ENCODE measurements at places on chromosomes 2 and 18.

DNA sequence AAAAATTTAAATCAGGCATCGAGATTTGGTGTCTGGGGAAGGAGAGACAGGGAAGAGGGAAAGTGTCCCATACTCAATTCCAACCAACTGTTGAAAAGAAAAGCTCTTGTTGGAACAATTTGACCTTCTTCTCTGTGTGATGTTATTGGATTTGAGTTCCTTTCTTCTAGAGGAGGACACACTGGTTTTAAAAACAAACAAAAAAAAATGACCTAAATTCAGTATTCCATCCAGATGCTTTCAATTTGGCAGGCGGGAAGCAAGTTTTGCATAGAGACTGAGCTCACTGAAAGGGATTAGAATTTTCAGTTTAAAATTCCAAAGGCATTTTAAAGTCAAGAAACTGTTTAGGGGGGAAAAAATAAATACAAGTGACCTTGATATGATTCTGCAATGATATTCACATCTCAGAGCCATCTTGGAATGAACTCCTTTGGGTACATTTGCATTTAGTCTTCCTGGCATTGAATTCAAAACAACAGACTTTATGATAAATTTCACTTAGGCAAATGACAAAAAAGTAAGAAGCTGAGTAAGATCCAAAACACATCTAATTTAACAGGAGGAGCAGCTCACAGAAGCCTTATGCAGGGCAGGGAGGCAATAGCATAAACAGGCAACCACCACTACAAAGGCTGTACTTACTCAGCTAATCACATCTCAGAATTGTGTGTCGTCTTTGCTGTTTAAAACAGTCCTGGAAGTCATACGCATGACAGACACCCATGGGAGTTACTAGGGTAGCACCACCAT lies 126.8 kb downstream of the CDH20 start:
- DNase-seq, result no peak

DNA sequence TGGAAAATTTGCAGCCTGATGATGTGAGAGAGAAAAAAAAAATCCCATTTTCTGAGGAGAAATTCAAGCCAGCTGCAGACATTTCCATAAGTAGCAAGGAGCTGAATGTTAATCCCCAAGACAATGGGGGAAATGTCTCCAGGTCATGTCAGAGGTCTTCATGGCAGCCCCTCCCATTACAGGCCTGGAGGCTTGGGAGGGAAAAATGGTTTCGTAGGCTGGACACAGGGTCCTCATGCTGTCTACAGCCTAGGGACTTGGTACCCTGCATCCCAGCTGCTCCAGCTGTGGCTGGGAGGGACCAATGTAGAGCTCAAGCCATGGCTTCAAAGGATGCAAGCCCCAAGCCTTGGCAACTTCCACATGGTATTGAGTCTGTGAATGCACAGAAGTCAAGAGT lies 53.5 kb upstream of the ARHGAP15 start:
- no peak for DNase-seq

DNA sequence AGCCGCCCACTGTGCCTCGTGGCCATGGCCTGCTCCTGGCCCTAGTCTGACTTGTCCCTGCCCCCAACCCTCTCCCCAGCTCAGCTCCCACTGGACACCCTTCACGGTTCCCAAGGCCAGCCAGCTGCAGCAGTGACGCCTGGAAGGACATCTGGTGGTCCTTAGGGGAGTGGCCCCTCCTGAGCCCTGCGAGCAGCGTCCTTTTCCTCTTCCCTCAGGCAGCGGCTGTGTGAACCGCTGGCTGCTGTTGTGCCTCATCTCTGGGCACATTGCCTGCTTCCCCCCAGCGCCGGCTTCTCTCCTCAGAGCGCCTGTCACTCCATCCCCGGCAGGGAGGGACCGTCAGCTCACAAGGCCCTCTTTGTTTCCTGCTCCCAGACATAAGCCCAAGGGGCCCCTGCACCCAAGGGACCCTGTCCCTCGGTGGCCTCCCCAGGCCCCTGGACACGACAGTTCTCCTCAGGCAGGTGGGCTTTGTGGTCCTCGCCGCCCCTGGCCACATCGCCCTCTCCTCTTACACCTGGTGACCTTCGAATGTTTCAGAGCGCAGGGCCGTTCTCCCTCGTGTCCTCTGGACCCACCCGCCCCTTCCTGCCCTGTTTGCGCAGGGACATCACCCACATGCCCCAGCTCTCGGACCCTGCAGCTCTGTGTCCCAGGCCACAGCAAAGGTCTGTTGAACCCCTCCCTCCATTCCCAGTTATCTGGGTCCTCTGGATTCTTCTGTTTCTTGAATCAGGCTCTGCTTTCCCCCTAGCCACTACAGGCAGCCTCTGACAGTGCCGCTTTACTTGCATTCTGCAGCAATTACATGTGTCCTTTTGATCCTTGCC lies 35.8 kb downstream of the ANO7 start:
- no peak for DNase-seq

DNA sequence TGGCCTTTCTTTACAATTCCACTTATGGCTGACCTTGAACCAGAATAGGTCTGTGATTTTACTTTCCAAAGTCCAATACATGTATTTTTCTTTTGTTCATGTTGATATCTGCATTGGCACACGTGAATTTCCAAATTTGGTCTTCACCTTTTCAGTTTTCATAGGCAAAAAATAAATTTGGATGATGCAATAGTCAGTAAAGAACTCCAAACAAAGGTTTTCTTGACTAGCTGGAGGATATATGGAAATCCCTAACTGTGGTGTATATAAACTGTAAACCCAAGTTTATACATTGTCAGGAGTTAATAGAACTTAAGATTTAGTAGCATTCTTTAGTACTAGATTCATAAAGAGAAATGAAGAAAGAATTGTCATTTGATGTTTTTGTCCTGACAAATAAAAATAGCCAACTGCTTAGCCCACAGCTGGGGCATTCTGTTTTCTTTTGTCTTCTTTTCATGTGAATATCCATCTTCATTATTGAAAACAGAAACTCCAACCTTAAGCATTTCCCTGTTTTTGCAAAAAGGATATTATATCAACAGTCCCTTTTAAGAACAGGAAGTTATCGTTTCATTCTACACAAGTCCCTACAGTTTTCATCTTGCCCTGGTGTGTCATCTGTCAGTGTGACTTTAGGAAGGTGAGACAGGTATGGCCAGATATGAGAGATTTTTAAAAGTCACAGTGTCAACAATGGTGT lies 132.9 kb downstream of the BCL2 start:
- DNase-seq, result no peak

GRCh38 chr2:237304763-237305514 lies 109.0 kb downstream of the COL6A3 start:
- no peak for DNase-seq

- DNase-seq, result no peak
These were observed 199.2 kb downstream of the KLHL29 start for GRCh38 chr2:23584054-23584745.

- no peak for DNase-seq
These were observed 224.6 kb downstream of the EPHA4 start for GRCh38 chr2:221347471-221347870.

GRCh38 chr2:134146620-134147019 lies 107.3 kb upstream of the MGAT5 start:
- DNase-seq, result no peak

DNA sequence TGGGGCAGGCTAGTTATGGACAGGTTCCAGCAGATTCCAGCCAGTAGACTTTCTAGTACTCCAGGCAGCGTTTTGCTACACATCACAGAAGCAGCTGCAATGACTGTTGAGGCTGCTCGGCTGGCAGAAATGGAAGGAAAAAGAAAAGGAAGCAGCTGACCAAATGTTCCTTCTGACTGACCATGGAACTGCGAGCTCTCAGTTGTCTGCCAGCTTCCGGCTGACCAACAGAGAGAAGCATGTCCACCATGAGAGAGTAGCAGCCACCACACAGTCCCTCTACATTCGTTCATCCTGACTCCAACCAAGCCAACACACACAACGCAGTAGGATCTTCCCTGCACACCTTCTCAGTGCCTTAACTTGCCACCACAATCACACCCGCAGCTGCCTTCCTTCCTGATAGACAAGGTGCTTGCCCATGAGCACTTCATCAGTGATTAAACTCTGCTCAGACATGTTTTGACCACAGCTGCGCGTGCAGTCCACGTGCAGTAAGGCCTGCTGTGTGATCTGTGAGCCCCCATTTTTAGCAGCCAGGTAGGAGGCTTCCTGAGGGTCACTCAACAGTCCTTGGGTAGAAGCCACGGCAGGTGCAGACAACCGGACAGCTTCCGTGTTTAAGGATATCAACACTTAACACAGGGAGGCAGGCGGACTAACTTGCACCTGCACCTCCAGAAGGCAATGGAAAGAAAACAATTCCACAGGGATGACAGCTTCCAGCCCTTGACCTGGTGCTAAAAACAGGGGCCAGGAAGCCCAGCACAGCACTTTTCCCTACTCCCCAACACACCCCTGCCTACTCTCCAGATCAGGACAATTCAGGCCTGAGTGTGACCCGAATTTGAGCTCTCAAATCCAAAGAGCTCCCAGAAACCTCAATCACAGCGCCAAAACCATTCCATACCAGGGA lies 996 bp downstream of the TGFBRAP1 start:
- DNase-seq, result no peak

GRCh38 chr2:45743531-45744396 lies 92.3 kb downstream of the PRKCE start:
- DNase-seq, result no peak

- DNase-seq, result no peak
These were observed 1403.3 kb upstream of the SLC39A10 start for GRCh38 chr2:194253528-194254259.

GRCh38 chr2:1997409-1997808 lies 253.1 kb upstream of the PXDN start:
- DNase-seq, result peak; percentile 17

DNA sequence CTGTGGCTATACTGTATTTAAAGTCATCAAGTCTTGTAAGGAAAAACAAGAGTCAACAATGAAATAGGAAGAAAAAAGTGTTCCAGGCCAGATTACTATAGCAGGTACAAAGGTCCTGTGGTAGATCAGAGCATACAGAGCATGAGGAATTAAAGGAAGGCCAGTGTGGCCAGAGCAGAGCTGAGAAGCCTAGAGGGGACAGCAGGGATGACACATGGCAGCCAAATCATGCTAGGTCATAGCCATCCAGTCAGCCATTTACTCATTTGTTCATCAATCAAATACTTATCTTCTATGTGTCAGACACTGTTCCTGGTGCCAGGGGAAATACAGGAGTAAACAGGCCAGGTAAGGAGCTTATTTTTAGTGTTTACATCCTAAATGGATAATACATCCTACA lies 24.3 kb downstream of the ADD2 start:
- DNase-seq, result no peak

DNA sequence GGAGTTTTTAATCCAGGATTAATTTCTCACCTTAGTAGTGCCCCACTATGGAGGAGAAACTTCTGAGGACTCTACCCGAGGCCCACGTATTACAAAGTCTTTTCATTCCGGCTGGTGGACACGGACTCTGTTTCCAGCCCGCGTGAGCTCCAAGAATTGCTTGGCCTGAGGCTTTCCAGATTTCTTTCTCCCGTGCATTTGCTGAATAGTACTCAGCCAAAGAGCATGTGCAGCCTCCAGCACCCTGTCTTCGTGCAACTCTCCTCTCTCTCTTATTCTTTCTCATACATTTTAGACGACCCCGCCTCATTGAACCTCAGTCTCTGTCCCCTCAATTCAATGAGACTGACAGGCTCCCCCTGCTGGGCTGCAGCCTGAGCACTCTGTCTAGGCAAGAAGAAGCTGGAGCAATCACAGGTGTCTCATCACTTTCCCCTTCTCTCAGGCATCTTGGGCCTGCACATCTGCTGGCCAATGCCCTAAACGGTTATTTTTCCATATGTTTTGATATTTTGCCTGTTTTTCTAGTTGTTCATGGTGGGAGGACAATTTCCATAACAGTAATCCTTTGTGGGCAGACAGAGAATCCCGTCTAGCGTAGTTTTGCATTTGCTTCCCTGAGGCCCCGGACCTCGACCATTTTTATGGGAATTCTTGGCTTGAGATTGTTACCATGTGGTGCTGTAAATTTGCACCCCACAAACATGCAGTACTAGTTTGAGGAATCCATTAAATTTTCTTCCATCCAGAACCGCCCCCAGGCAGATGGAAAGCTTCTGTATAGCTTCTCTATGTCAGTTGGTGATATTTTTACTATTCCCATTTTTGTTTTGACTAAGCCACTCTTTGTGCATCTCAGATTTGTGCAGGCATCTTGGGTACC lies 50.1 kb upstream of the LPIN2 start:
- no peak for DNase-seq

DNA sequence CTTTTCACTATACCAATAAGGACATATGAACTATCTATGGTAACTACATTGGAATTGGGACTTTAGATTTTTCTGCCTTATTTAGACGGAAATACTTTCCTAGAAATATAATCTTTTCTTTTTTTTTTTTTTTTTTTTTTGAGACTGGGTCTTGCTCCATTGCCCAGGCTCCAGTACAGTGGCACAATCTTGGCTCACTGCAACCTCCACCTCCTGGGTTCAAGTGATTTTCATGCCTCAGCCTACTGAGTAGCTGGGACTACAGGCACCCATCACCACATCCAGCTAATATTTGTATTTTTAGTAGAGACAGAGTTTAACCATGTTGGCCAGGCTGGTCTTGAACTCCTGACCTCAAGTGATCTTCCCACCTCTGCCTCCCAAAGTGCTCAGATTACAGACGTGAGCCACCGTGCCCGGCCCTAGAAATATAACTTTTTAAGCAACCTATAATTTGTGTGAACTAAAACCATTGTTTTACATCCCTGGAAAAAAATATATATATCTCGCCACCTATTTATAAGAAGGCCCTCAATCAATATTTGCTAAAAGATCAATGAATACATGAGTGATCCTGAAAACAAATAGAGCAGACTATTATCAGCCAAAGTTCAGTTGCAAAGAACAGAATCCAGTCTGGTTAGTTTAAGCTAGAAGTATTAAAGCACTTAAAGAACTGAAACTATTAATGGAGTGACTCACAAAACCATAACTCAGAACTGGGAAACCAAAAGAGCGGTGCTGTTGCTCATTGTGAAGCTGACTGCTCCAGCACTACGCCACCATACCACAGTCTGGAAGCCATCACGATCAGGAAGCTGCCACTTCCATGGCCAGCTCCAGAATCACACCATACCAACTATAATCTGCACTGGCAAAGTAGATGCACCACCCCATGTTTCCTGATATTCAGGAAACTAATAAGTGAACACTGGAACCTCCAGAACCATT lies 8.4 kb upstream of the HNRNPLL start:
- DNase-seq, result no peak

- no peak for DNase-seq
These were observed 963.6 kb upstream of the CNTNAP5 start for GRCh38 chr2:123061534-123061933.

- DNase-seq, result no peak
These were observed 176.9 kb downstream of the KCNE4 start for GRCh38 chr2:223228871-223229270.

GRCh38 chr2:216188559-216188850 lies 79.4 kb downstream of the XRCC5 start:
- no peak for DNase-seq

GRCh38 chr2:146917431-146918042 lies 927.3 kb upstream of the ACVR2A start:
- DNase-seq, result no peak

- DNase-seq, result no peak
These were observed 171.2 kb upstream of the SLC14A2 start for GRCh38 chr18:45444040-45444439.

Data from coronary artery (tissue), 2 donors.